Stimulated activated naive CD4-positive, alpha-beta T cell treated with Interleukin-2 at 50 U/mL for 16 hours (primary cell): ENCODE measurements at places on chromosomes 12 and 14.

- DNase-seq: no peak
Measured at GRCh38 chr12:122687086-122687485, 16.1 kb downstream of the HCAR2 start.

DNA sequence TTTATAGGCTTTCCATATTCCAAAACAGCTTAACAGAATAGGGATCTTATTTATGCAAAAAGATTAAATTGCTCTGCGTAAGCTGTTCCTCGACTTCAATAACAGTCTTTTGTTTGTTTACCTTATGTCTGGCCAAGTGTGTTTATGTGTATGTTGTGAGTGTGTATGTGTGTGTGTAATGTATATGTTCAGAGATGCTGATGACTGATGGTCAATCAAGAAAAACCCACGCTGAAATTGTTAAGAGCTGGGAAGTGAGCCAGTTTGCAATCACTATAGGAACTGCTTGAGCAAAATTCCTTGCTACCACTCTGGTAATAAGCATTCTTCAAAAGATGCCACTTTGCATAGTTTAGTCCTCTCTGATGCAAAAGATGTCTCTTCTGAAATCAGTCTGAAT is 59.6 kb downstream of the PRKD1 start:
- no peak for DNase-seq

- DNase-seq: peak; percentile 21
Measured at GRCh38 chr14:92728759-92729364, 19.6 kb downstream of the LGMN start.

- DNase-seq: no peak
Measured at GRCh38 chr14:101797856-101798255, 36.3 kb downstream of the PPP2R5C start.

- DNase-seq: no peak
Measured at GRCh38 chr12:12425001-12425400, 68.1 kb downstream of the BORCS5 start.

GRCh38 chr12:132189378-132190011 is 45.2 kb downstream of the NOC4L start:
- peak; percentile 96 for DNase-seq

- DNase-seq: no peak
Measured at GRCh38 chr12:69120354-69120753, 119.0 kb upstream of the CPSF6 start.

DNA sequence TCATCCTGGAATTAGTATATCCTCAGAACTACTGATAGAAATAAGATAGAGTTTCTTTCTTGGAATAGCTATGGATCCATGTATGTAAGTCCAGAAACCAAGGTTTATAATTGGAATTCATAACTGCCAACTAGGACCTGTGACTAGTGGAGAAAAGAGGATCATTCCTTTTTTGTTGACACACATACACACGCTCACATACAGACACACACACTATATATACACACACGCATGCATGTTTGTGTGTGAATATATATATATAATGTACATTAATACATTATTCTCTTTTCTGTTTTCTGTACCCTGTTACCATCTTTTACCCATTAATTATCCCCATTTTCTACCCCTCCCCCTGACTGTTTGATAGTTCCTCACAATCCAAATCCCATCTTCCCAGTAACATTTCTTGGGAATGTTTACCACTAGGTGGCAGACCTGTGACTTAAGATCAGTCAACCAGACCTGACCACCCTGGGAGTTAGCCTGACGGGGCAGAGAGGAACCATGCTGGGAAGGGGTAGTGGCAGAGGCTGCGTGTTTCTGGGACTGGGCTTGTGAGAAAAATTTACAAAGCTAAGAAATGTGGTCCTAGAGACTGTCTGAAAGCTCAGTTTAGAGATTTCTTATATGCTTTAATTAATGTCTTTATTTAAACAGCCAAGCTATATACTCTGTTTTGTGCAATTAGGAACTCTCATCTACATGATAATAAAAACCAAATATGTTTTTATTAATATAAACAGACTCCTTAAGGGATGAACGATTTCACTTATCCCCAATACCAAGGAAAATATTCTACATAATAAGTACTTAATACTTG is 308.0 kb downstream of the PPFIA2 start:
- DNase-seq: no peak

DNA sequence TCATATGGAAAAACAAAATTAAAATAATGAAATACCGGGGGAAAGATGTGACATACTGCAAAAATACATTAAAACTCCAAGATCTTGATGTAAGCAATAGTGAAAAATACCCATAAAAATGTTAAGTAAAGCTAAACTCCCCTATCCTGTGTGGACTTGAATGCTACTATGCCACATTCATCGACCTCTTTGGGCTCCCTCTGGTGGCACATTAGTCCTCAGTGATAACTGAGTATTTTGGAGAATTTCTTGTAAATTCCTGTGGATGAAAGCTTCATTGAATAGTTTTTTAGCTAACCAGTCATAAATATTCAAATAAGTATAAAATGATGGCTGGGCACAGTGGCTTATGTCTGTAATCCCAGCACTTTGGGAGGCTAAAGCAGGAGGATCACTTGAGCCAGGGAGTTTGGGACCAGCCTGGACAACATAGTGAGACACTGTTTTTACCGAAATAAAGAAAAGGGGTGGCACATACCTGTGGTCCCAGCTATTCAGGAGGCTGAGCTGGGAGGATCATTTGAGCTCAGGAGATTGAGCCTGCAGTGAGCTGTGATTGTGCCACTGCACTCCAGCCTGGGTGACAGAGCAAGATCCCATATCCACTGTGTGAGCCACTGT is 42.4 kb upstream of the SGPP1 start:
- DNase-seq: no peak
